ENCODE measurements at places on chromosomes 5 and 9. TPM values are rescaled to one million over a fixed set of nuclear protein-coding genes. Genes with fewer than 3 reads are reported as not detected.

DNA sequence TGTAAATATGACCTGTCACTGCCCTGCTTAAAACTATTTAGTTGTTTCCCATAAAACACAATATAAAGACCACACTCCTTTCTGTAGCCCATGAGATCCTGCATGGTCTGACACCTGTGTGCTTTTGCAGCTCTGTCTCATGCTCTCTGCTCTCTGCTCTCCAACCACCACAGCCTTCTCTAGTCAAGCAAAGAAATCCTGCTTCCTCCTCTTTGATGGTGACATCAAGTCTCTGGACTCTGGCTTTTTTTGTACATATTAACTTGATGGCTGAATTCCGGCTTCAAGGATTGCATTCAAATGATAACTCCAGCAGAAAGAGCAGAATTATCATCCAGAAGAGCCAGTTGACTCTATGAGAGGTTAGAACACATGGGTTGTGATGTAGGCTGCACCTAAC is 58.2 kb downstream of the CHSY3 start:
- H3K36me3 ChIP-seq = no peaks in the 10 kb centered on the region
- no peak for DNase-seq
- no peak overlapping the region for H3K27ac ChIP-seq
- H3K4me3 ChIP-seq = no peak overlapping the region

- H3K36me3 ChIP-seq = peaks cover 18% of the 10 kb centered on the region
- H3K27ac ChIP-seq = no peak overlapping the region
- no peak overlapping the region for H3K4me3 ChIP-seq
Observed at GRCh38 chr9:95993337-95993736, 117.8 kb downstream of the ERCC6L2 start.

DNA sequence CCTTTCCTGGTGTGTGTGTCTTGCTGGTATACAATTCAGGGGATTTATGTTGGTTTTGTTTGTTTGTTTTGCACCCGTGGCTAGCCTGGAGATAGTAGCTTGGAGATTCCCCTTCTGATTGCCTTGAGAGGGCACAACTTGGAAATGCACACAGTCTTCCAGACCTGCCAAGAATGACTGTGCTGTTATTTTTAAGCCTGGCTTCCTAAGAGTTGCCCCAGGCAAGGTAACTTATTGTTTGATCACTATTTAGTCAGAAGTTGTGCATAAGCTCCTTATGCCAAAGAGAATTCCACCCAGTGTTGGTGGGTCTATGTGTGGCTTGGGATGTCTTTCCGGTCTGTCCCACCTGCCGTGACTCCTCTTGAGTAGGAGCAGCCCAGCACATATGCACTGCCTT is 421.9 kb upstream of the KCNN2 start:
- no peak overlapping the region for H3K27ac ChIP-seq
- no peak for DNase-seq

Gene FOXE1
- total RNA-seq = not detected

- H3K36me3 ChIP-seq = no peaks in the 10 kb centered on the region
- H3K27ac ChIP-seq = no peak overlapping the region
- H3K4me3 ChIP-seq = no peak overlapping the region
- no peaks in the 10 kb centered on the region for H3K4me1 ChIP-seq
- no peaks in the 10 kb centered on the region for H3K27me3 ChIP-seq
Observed at GRCh38 chr5:92633176-92633575, 947.8 kb downstream of the NR2F1-AS1 start.

Gene OR1J2
- total RNA-seq = not detected

Gene PCDH12
- 0.29 TPM for total RNA-seq

Gene PRRX2
- total RNA-seq = 0.21 TPM

Gene PCDHGA6
- 0.11 TPM for total RNA-seq

DNA sequence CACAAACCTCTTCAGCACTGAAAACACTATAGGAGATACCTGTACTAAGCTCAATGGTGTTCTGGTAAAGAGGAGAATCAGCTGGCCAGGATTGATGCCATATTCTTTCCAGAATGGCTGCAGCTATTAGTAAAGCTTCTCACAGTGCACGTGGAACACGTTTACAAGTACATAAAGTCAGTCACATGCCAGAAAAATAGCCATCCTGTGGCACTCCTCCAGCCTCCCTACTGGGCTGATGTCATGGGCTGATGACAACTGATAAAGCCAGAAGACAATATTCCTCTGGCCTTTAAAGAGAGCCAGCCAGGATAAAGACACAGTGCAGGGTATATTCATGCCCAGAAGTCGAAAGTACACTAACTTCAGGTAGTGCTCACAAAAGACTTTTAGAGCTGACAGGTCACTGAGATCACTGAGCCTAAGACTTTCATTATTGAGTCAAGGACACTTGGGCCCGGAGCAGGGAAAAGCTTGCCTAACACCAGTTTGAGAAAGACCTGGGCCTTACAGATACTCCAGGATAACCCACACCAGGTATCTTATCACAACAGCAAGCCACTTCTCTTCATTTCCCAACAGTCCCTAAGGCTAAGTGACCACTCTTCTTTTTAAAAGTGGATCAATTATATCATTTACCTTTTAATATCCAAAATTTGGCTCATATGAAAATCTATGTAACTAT is 29.4 kb downstream of the ABITRAM start:
- H3K4me3 ChIP-seq = no peak overlapping the region
- no peak overlapping the region for H3K27ac ChIP-seq
- H3K4me1 ChIP-seq = no peaks in the 10 kb centered on the region
- no peaks in the 10 kb centered on the region for H3K36me3 ChIP-seq

Gene PCDHGB7
- not detected for total RNA-seq

DNA sequence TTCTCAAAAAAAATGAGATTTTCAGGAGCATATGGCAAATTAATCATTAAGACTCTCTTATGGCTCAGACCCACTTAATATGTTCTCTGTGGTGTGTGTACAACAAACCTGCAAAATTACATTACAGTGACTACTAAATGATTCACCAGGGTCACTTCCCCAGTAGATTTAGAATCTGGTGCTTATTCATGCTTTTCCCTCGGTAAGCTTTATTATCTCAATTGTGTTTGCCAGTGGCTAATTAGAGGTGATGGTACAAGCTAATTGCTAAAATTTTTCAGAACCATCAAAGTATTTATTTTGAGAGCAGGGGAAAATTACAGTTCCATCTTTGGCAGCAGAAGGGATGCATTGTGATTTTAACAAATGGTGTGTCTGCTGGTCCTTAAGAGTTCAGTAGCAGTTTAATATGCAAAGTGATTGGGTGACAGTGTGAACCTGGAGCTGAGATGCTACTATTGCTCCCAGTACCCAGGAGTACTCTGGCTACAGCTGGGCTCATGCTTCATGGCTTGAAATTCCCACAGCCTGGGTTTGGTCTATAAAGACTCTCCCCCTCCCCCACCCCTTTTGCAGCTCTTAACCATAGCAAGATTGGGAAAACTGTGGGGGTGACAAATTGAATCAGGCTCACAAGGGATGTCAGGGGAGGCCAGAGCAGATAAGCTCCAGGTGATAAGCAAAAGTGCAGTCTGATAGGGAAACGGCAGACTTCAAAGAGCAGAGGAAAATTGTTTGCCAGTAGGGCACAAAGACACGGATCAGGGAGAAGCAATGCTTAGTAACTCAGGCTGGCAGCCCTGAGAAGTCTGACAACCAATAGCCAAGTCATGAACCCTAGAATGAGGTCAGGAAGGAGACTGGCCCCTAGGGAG is 92.8 kb upstream of the RAD23B start:
- H3K4me3 ChIP-seq = no peak overlapping the region
- H3K27ac ChIP-seq = no peak overlapping the region
- H3K4me1 ChIP-seq = no peaks in the 10 kb centered on the region

Gene ZBTB5
- 9.4 TPM for total RNA-seq

GRCh38 chr9:137113385-137114159 is 961 bp downstream of the DPP7 start:
- H3K36me3 ChIP-seq = peaks cover 10% of the 10 kb centered on the region
- H3K4me3 ChIP-seq = peak overlapping the region; percentile 74
- peak overlapping the region; percentile 73 for H3K27ac ChIP-seq
- no peaks in the 10 kb centered on the region for H3K27me3 ChIP-seq

Gene CDO1
- total RNA-seq = not detected

- H3K27me3 ChIP-seq = no peaks in the 10 kb centered on the region
- no peak overlapping the region for H3K27ac ChIP-seq
- no peak overlapping the region for H3K4me3 ChIP-seq
- peaks cover 5% of the 10 kb centered on the region for H3K36me3 ChIP-seq
- no peak for DNase-seq
- H3K4me1 ChIP-seq = peaks cover 4% of the 10 kb centered on the region
Observed at GRCh38 chr5:71832812-71833715, 114.0 kb downstream of the CARTPT start.

Gene C9orf78
- total RNA-seq = 91.7 TPM

- no peak overlapping the region for H3K4me3 ChIP-seq
- peaks cover 39% of the 10 kb centered on the region for H3K27me3 ChIP-seq
- DNase-seq = no peak
- H3K4me1 ChIP-seq = no peaks in the 10 kb centered on the region
Observed at GRCh38 chr5:127492854-127493738, 24.3 kb upstream of the PRRC1 start.

DNA sequence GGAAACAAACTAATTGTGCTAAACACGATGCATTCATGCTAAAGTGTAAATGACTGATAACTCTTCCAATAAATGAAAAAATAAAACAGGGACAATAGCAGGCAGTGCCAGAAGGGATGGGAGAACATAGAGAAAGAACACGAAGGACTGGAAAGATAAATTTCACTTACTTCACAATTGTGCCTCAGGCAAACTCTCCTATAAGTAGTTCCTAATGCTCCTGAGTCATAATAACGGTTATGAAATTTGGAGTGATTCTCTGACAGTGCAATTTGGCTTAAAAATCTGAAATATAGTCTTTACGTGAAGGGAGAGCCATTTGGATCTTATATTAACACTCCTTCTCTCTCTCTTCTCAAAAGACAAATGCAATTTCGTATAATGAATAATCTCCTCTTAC is 2218.5 kb downstream of the MAT2B start:
- no peak overlapping the region for H3K4me3 ChIP-seq
- no peaks in the 10 kb centered on the region for H3K36me3 ChIP-seq
- no peak for DNase-seq
- no peaks in the 10 kb centered on the region for H3K27me3 ChIP-seq
- no peak overlapping the region for H3K27ac ChIP-seq

- H3K27ac ChIP-seq = no peak overlapping the region
- no peaks in the 10 kb centered on the region for H3K4me1 ChIP-seq
- H3K27me3 ChIP-seq = no peaks in the 10 kb centered on the region
Observed at GRCh38 chr5:4164167-4164566, 568.5 kb downstream of the IRX1 start.

DNA sequence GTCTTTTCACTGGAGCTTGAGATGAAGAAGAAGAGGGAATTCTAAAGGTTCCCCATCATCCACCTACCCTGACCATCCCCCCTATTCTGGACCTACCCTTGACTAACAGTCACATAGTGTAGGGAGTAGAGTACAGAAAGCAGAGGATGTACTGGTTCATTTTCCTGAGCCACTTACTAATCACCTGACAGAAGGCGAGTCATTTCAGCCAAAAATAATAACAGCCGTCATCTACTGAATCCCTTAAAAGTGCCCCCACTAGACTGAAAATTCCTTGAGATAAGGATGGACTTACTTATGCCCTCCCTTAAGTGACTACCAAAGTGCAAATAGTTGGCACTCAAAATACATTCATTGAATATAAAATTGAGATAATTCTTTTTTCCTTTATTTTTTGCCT is 112.2 kb downstream of the FOXD1 start:
- H3K4me3 ChIP-seq = no peak overlapping the region
- peaks cover 35% of the 10 kb centered on the region for H3K27me3 ChIP-seq
- no peaks in the 10 kb centered on the region for H3K36me3 ChIP-seq
- H3K4me1 ChIP-seq = no peaks in the 10 kb centered on the region
- no peak overlapping the region for H3K27ac ChIP-seq
- DNase-seq = no peak

- H3K27ac ChIP-seq = no peak overlapping the region
- peaks cover 6% of the 10 kb centered on the region for H3K36me3 ChIP-seq
- H3K4me1 ChIP-seq = peaks cover 2% of the 10 kb centered on the region
Observed at GRCh38 chr9:94757158-94757557, 30.7 kb downstream of the AOPEP start.

Gene GTF3C5
- 95.7 TPM for total RNA-seq

- H3K4me1 ChIP-seq = no peaks in the 10 kb centered on the region
- peaks cover 4% of the 10 kb centered on the region for H3K27me3 ChIP-seq
- no peak overlapping the region for H3K27ac ChIP-seq
- no peaks in the 10 kb centered on the region for H3K36me3 ChIP-seq
- peak; percentile 44 for DNase-seq
Observed at GRCh38 chr5:149656576-149657182, 73.4 kb upstream of the PPARGC1B start.

DNA sequence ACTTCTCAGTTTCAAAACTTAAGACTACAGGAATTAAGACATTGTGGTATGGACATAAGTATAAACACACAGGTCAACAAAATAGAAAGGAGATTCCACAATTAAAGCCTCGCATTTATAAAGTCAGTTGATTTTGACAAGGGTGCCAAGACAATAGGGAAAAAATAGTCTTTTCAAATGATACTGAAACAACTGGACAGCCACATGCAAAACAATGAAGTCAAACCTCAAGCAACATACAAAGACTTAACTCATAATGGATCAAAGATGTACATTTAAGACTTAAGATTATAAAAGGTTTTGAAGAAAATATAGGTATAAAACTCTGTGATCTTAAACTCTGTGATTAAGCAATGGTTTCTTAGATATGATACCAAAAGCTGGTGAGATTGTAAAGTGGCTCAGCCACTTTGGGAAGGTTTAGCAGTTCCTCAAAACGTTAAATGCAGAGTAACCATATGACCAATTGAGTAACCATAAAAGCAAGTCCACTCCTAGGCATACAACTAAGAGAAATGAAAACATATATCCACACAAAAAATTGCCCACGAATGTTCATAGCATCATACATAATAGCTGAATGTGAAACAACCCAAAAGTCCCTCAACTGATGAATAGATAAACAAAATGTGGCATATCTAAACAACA is 22.0 kb downstream of the HINT1 start:
- no peaks in the 10 kb centered on the region for H3K36me3 ChIP-seq
- H3K27me3 ChIP-seq = no peaks in the 10 kb centered on the region
- H3K4me3 ChIP-seq = no peak overlapping the region
- no peak overlapping the region for H3K27ac ChIP-seq

Gene FAM151B
- total RNA-seq = not detected

Measured in activated CD8-positive, alpha-beta T cell treated with anti-CD3 and anti-CD28 coated beads, Interleukin-2, amount 10 ng/mL, durations not matched to agents 7 days and 5 days (primary cell).